ENCODE measurements at places on chromosomes 6 and 20.
A peak's percentile ranks its signal among the peaks of the same experiment; 100 is the strongest.

GRCh38 chr20:19673575-19673974 is 84.5 kb upstream of the RIN2 start:
- no peak for DNase-seq

- no peak for DNase-seq
Measured at GRCh38 chr6:126540161-126540560, 200.2 kb downstream of the CENPW start.

GRCh38 chr6:83258517-83258916 is 65.4 kb downstream of the RWDD2A start:
- no peak for DNase-seq

DNA sequence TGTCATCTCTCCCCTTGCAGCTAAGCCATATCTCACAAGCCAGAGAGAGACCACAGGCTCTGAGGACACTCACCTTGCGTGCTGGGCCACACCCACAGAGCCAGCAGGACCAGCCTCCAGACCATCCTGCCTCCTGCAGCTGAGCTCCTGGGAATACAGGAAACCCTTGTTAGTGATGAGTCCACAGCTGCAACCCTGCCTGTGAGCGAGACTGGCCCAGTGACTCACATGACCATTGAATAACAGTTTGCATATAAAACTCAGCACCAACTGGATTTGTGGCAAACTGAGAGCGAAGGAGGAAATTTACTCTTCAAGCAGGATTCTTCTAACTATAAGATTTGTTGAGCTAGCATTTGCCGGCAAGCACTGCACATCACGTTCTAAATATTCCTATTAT is 3.0 kb downstream of the THBS2 start:
- DNase-seq, result peak; percentile 22

Measured in tongue (tissue), 3 donors.